ENCODE measurements at places on chromosomes 16 and 17.

GRCh38 chr17:59830007-59830630, 62.6 kb downstream of the TUBD1 start:
- DNase-seq: no peak

DNA sequence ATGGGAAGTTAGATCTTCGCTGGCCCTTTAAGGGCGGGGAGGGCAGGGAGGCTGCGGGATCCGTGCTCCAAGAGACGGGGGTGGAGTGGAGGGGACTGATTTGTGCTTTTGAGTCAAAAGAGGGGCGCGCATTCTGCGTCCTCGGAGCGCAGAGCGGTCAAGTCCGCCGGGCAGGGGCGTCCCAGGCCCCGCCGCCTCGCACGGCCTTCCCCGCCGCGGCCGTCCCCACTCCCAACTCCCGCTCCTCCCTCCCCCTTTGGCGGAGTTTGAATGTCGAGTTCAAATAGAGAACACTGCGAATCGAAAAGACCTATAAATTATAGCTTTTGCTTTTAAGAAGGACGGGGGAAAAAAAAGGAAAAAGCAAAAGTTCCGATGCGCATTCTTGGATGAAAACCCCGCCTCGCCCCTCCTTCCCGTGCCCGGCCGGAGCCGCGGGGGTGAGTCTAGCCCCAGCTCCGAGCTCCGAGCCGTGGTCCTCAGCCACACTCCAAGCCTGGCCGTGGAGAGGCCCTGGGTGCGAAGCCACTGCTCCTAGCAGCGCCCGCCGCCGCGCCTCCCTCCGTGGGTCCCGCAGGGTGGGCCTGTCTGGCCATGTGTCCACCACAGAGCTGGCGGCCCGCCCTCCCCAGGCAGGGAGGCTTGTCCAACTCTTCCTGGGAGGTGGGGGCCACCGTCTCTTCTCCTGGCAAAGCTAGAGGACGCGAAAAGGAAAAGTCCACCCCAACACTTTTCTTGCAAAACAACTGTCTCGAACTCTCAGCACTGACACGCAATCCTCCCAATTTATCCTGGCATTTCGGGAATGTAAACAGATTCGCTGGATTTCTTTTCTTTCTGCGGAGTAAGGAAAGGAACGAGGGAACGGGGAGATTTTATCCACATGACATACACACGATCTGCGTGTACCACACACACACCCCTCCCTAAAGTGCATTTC, 3.6 kb downstream of the CBX8 start:
- DNase-seq: no peak

DNA sequence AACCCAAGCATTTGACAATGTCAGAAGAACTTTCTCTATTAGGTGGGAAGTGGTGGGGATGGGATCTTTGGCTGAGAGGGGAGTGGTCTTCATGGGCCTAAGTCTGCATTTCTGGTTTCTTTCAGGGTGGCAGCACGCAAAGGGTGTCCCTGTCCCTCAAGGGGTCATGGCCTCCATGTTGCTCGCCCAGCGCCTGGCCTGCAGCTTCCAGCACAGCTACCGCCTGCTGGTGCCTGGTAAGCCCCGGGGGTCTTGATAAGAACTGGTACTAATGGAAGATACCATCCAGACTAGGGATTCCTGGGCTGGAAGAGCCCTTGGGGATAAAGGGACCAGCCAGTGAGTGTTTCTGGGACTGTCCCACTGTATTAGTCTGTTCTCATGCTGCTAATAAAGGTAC, 61.2 kb downstream of the ABAT start:
- no peak for DNase-seq

DNA sequence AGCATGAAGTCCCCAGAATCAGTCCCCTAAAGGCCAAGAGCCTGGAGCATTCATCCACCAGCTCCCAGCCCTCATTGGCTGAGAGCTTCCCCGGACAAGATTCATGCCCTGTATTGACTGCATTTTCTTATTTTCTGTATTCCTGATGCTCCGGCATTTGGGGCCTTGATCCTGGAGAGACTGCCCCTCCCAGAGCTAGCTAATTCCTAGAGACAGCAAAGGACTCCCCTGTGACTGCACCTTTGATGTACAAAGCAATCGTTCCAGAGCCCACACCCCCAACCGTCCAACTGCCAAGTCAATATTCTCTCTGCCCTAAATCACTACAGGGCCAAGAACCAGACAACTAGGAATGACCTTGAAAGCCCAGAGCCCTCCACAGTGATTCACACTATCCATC, 93.4 kb upstream of the CDH5 start:
- no peak for DNase-seq

DNA sequence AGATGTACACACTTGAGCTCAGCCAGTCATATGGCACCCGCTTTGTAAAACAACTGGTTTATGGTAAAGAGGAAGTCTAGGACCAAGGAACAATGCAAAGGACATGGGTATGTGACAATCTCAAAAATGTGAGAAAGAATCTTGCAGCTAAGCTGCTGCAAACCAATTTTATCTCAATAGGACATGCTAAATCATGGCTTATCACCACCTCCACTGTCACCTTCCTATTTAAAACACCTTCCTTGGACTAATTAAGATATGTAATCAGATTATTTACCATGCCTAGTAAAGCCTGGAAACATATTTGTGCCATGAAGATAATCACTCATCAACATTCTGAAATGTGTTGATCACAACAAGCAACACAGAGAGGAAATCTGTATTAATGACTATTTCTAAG, 622.7 kb downstream of the CDH11 start:
- DNase-seq: no peak

DNA sequence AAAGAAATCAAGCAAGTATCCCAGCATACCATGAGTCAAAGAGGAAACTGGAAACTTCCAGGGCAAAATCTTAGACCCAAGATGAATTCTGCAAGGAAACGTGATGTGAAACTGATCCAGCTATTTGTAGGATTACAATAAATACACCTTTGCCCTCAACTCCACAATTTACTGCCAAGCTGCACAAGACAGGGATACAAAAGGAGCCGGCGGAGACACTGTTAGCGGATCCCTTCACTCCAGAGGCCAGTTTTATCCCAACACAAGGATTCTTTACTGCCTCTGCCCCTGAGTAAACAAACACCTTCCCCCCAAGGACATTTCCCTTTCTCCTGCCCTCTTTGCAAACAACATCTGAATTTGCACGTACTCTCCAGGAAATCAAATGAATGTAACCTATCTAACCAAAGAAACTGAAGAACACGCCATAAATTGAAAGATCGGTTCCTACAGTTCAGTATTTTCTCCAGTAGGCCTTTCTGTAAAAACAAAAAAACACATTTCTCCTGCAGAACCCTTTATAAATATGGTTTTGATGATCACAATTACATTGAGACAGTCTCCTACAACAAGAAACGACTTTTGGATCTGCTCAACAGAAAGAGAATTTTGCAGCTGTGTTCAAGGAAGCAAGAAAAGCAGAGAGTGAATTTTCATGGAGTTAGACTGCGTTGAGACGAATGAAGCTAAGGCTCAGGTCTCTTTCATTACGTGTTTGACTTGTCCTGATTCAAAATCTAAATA, 1.4 kb upstream of the CBX2 start:
- DNase-seq: no peak

- DNase-seq: no peak
Measured at GRCh38 chr17:8632061-8632460, 1.5 kb upstream of the MYH10 start.

DNA sequence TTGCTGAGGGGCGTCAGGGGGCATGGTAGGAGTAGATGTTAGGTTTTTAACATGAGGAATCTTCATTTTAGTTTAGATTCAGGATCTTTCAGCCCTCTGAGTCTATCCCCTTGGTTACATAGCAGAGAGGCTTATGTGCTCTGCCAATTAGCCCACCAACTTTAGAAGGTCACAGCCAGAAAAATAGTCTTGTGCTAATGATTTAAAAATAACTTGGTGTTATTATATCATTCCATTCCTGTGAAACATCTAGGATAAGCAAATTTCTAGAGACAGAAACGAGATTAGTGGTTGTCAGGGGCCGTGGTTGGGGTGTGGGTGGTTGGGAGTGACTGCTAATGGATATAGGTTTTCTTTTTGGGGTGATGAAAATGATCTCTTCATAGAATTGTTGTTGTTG, 183.7 kb downstream of the SNX29 start:
- no peak for DNase-seq

DNA sequence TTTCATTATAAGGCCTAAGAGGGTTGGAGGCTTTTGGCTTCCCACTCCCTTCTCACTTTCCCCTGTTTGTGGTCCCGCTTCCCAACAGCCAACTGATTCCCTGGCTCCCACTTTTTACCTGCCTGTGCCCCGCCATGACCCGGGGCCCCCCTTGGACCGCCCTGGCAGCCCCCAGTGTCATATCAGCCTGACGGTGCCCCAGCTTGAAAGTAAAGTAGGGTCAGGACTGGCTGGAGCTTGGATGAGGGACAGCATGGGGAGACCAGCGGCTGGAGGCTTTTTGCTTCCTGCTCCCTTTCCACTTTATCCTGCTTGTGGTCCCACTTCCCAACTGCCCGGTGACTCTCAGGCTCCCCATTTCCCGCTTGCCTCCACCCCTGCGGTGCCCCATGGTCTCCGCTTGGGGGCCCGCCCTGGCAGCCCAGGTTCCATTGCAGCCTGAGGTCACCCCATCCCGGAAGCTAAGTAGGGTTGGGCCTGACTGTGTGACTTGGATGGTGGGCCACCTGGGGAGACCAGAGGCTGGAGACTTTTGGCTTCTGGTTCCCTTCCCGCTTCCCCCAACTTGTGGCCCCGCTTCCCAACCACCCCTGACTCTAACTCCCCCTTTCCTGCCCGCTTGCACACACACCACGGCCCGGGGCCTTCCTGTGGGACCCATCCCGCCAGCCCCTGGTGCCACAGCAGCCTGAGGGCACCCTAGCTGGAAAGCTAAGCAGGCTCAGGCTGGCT, 2274.7 kb downstream of the TP53TG3F start:
- no peak for DNase-seq

DNA sequence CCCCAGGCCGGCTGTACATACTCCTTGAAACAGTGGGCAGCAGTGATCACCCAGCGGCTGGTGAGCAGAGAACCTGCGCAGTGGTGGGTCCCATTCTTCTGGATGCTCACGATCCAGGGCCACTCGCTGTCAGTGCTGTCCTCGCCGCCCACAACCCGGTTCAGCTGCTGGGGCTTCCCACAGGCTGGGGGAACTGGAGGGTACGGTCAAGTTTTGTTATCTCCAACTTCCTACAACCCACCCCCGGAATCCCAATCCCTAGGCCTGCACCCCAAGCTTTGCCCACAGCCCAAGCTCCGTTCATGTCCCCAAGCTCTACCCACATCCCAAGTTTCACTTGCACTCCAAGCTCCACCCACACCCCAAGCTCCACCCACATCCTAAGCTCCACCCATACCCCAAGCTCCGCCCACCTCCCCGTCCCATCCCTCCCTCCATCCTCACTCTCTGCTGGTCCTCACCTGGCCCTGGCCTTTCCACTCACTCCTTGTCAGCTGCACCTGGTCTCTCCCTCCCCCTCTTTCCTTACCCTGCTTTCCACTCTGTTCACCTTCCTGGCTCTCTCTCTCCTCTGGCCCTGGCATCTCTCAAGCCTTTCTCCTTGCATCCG, 1.8 kb downstream of the PRSS22 start:
- DNase-seq: no peak

DNA sequence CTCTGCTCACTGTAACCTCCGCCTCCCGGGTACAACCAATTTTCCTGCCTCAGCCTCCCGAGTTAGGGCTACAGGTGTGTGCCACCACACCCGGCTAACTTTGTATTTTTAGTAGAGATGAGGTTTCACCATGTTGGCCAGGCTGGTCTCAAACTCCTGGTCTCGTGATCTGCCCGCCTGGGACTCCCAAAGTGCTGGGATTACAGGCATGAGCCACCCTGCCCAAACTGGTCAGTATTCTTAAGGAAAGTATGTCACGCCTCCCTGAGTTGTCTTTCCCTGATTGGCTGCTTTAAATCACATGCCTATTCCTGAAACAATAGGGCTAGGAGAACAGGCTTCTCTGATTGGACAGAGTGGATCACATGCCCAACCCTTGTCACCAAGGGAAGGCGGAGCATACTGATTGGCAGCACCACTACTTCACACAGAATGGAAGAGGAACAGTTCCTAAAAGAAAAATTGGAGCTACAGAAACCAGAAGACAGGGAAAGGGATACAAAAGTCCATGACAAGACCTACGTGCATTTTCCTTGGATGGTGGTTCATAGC, 17.6 kb upstream of the CYB5B start:
- DNase-seq: no peak

DNA sequence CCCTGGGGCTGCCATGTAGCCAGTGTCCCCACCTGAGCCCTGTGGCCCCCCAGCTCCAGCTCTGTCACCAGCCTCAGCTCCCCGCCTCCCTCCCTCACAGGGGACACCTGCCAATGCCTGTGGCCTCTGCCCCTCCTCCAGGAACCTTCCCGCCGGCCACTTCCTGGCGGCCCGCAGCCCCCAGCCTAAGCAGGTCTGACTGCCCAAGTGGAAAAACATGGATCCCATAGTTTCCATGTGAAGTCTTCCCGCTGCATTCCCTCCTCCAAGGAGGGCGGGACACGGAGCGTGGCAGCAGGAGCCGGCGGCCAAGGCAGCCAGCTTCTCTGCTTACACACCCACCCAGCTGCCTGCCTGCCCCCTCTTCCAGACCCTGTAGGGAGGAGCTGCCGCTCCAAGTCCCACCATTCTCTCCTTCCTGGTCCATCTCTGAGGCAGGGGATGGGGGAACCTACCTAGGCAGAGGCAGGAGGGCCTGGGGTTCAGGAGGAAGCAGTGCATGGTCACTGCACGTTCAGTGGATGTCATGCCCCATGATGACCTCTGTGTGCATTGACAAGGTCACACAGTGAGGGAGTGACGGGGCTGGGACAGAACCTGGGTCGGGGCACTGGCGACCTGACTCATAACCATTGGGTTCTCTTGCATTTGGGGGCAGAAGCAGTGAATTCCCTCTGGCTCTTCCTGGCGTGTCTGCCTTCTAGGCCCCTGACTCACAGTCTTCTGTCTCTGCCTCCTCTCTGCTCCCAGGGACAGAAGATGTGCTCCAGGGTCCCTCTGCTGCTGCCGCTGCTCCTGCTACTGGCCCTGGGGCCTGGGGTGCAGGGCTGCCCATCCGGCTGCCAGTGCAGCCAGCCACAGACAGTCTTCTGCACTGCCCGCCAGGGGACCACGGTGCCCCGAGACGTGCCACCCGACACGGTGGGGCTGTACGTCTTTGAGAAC, 8.7 kb downstream of the VASN start:
- DNase-seq: no peak

GRCh38 chr17:73544333-73544732, 99.9 kb downstream of the SDK2 start:
- DNase-seq: no peak

- no peak for DNase-seq
Measured at GRCh38 chr16:83705856-83706255, 101.9 kb upstream of the HSBP1 start.

GRCh38 chr16:57146735-57147134, 39.1 kb downstream of the PSME3IP1 start:
- DNase-seq: no peak

DNA sequence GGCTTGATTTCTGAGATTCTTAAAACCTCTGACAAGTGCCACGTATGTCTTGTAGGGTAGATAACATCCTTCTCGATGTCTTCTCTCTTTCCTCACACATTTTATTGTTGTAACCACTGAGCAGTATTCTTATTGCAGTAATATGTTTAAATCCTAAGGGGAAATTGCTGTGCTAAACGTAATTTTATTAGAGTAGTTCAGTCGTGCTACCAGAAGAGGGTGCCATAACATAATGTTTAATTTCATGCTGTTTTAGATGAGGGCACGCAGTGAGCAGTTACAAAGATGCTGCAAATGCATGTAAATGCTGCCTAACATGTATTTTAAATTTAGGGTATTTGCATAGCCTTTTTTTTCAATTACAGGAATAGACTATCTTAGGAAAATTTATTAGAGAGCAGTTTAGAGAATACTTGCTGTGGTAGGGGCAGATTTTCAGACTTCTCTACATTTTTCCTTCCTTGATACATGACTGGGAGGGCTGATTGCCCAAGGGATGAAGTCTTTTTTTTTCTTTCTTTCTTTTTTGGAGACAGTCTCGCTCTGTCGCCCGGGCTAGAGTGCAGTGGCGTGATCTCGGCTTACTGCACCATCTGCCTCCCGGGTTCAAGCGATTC, 51.7 kb downstream of the GAN start:
- DNase-seq: peak; percentile 8
